ENCODE measurements at places on chromosomes 4 and X.

GRCh38 chr4:87117051-87117731 is 103.2 kb downstream of the KLHL8 start:
- DNase-seq, result no peak

- DNase-seq, result no peak
These were observed 51.7 kb downstream of the REELD1 start for GRCh38 chr4:146265950-146266490.

DNA sequence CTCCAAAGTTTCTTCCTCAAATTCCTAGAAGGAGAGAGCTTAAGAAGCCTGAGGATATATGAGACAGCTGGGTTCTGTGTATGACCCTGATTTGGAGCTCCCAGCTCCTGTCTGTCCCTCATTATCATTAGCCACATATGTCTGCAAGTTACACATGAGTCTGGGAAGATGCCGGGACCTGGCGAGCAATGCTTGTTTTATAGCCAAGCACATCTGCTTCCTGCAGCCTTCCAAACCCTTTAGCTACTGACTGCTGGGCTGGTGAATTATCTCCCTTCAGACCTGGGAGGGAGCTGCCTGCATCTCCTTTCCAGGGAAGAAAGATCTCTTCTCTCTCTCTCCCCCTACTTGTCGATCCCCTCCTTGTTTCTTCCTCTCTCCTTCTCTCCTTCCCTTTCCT is 556.7 kb upstream of the BOD1L1 start:
- DNase-seq, result no peak

- no peak for DNase-seq
These were observed 1889.4 kb downstream of the C4orf33 start for GRCh38 chr4:130985371-130985770.

DNA sequence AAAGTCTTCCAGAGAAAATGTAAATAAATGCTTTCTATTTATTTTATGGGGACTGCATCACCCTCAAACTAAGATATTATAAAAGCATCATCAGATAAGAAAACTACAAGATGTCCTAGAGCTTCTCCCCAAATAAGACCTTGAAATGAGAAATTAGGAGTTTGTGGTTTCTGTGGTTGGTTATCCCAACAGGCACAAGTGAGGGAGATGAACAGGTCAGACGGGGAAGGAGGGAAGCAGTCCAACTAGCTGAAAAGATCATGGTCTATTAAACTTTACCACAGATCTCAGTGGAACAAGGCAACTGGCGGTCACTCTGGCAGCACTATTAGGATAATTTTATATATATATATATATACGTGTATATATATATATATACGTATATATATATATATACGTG is 319.3 kb upstream of the GRID2 start:
- DNase-seq, result no peak

GRCh38 chr4:94305466-94306225 is 37.0 kb downstream of the HPGDS start:
- no peak for DNase-seq

GRCh38 chrX:69556060-69557011 is 52.2 kb downstream of the NALF2 start:
- no peak for DNase-seq

DNA sequence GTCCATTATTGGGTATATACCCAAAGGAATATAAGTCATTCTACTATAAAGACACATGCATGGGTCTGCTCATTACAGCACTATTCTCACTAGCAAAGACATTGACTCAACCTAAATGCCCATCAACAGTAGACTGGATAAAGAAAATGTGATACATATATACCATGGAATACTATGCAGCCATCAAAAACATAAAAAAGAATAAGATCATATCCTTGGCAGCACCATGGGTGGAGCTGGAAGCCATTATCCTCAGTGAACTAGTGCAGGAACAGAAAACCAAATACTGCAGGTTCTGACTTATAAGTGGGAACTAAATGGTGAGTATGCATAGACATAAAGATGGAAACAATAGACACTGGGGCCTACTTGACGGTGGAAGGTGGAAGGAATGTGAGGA is 2.3 kb upstream of the APOOL start:
- no peak for DNase-seq

- peak; percentile 16 for DNase-seq
These were observed 75.5 kb downstream of the MOSPD2 start for GRCh38 chrX:14948691-14949090.

DNA sequence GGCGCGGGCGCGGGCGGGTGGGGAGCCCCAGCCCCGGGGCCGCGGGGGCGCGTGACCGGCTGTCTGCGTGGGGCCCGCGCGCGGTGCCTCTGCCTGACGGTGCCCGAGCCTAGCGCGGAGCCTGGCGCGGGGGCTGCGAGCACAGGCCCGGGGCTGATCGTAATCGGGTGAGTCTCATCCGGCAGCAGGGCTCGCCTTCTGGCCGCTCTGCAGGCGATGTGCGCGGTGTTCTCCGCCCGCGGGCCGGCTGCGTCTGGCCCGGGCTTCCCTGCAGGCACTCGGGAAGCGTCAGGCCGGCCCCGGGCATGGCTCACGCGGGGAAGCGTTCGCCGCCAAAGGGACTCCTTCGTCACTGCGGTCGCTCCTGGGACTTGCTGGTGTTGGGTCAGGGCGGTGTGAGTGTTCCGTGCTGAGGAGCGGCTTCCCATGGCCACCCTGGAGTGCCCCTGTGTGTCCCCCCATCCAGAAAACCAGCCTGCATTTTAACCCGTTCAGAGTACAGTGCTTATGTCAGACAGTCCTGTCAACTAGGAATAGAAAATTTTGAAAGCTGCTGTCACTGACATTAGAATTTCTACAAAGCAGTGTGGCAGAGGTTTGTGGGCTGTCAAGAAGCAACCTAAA is 40.6 kb downstream of the FAM149A start:
- DNase-seq, result no peak

- DNase-seq, result no peak
These were observed 30.6 kb downstream of the PCDH19 start for GRCh38 chrX:100379388-100379986.

DNA sequence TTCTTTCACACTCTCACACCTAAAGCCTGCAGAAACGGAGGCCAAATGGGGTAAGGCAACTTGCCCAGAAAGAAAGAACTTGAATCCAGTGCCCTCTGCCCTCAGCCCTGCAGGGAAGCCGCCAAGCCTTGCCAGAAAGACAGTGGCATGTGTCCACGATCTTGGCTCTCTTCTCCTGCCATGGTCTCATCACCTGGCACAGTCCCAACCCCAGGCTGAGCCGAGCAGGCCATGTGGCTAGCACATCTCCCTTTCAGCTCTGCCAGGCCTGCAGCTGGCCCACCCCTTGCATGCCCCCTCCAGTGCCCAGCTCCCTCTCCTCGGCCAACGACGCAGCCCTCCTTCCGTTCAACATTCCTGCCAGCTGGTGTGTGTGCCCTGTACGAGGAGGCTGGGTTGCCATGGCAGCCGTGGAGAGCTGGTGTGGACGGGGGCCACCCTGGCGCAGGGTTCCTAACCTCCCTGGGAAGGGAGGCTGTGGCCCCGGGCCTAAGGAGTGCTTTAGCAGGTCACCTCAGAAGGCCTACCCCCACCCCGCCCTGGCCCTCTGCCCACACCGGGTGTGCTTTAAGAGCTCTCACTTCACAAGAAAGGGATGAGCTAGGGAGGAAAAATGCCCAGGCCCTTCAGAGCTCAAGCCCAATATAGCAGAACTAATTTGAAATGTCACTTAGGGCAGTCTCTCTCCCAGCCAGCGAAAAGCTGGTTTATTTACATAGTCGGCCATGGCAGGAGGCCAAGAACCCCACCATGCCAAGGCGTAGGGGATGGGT is 73.0 kb upstream of the PJA1 start:
- DNase-seq, result no peak

DNA sequence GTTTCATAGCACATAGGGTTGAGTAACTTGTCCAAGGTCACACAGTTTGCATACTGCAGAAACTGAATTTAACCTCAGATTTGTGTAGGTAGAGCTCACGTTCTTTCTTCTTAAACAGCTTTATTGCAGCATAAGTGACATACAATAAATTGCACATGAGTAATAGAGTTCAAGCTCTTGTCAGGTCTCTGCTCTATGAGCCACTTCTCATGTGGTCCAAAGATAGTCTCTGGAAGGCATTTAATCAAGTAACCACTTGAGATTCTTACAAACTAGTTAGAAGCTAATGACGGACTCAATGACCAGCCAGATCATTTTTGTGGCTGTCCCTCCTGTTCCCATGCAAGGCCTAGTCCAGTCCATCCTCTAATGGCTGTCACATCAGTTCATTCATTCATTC is 68.9 kb downstream of the MAOB start:
- DNase-seq, result no peak

DNA sequence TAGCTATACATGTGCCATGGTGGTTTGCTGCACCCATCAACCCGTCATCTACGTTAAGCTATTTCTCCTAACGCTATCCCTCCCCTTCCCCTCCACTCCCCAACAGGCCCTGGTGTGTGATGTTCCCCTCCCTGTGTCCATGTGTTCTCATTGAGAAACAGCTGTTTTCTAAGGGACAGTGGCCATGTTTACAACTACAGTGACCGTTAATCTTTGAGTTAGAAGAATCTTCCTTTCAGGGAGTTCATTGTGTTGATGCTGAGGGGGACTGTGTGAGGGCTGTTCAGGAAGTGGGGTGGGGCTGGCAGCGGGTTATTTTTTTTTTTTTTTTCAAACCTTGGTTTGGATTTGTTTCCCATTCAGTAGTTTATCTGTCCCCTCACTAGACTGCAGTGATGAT is 179.9 kb downstream of the NHS start:
- no peak for DNase-seq

GRCh38 chrX:119698845-119699244 is 5.9 kb upstream of the SEPTIN6 start:
- DNase-seq, result peak; percentile 27

GRCh38 chrX:129933700-129934099 is 27.7 kb downstream of the UTP14A start:
- DNase-seq, result no peak

DNA sequence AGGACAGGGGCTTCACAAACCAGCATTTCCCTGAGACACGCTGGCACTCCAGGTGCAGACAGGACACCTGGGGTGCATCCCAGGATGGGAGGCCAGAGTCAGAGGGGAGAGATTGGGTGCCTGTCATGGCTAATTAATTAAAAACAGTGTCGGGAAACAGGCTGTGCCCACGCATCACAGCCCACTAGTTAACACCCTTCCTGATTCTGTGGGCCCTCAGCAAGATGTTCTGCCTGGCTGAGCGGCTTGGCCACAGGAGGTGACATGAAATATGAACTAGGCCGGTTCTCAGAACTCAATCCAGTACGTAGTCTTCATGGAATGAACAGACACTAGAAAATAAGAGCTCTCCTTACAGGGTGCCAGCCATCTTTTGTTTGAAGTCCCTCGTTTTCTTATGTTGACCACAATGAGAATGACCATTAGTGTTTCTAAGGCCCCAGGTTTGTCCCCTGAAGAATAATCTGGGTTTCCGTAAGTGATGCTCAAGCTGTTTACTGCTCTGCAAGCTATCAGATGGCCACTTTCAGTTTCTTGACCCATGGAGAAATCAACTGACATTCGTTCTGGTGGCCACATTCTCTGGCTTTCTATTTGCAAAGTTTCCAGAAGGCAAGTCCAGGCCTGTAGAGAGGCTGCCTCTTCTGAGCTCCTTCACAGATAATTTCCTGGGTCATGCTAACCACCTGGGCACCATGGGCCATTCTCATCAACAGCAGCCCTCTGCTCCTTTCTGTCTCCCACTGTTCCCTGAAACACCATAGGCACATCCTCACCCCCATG is 72.3 kb downstream of the SLC34A2 start:
- no peak for DNase-seq

DNA sequence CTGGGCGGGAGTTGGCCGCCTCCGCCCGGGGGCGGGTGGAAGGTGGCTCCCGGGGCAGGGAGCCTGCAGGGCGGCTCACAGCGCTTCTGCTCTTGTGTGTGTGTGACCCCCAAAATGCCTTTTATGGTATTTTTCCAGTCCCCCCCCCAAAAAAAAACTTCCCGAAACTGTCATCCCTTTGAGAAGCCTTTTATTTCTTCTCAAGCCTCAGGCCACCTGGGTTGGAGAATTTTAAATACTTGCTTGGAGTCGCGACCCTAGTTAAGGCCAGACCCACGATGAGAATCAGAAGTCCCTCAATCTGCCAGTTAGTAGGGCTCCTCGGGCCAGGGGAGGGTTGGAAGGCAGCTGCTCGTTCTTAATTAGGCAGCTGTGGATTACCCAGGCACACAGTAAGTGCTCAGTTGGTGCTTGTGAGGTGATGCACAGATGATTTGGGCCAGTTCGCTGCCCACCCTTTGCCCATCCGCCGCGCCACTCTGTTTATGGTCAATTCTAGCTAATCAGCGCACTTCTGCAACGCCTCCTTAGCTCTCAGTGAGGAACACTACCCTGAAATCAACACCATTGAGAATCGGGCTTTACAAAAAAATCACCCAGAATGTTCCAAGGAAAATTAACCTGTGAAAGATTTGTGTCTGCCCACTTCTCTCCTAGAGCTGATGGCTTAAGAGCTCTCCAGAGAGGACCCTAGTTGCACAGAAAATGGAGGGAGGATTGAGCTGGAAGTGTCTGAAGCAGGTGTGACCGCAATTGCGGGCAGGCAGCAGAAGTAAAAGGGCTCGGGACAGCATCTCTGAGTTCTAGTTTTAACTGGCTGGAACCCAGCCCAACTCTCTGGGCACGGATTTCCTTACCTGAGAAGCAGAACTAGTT is 648 bp upstream of the SCD5 start:
- no peak for DNase-seq

GRCh38 chrX:8179656-8180055 is 8.6 kb upstream of the VCX2 start:
- no peak for DNase-seq

GRCh38 chr4:5821665-5822358 is 71.1 kb downstream of the CRMP1 start:
- no peak for DNase-seq

- DNase-seq, result no peak
These were observed 811 bp downstream of the TMEM187 start for GRCh38 chrX:153973127-153974002.

GRCh38 chr4:75633846-75634245 is 3.5 kb upstream of the CDKL2 start:
- DNase-seq, result peak; percentile 19

- no peak for DNase-seq
These were observed 5.0 kb downstream of the IL9R start for GRCh38 chrX:156002507-156002906.

DNA sequence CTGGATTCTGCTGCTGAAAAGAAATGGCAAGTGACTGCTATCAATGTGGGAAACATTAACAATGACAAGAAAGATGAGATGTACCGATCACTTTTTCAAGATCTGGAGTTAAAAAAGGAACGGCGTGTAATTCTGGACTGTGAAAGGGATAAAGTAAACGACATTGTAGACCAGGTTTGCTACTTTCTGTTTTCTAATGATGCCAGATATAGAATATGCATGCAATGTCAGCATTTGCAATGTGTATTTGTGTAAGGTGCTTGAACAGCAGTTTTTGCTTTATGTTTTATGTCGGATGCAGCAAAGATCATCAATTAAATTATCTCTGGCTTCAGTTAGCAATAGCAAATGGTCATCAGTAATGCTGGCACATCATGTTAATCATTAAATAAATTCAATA is 92.2 kb downstream of the GRIA2 start:
- DNase-seq, result no peak

GRCh38 chr4:85200106-85200505 is 233.6 kb upstream of the WDFY3 start:
- no peak for DNase-seq

Measured in inflammatory macrophage treated with lipopolysaccharide for 1 hour (primary cell).